ENCODE measurements at places on chromosomes 6 and 20.

DNA sequence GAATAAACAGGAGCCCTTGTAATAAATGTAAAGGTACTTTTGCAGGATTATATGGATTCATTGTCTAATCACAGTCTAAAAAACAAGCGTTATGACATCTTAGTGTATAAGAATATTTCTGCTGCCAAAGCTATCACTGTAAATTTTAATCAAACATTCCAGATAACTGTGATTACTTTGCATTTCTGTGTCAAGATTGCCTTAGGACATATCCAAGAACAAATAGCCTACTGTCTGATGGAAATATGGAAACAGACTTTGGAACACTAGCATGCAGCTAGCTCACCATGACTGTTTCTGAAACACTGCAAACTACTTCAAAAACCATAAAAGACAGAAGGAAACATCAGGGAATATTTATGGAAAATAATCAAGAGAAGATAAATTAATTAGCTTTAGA, 248.7 kb upstream of the ASCC3 start:
- DNase-seq = no peak

DNA sequence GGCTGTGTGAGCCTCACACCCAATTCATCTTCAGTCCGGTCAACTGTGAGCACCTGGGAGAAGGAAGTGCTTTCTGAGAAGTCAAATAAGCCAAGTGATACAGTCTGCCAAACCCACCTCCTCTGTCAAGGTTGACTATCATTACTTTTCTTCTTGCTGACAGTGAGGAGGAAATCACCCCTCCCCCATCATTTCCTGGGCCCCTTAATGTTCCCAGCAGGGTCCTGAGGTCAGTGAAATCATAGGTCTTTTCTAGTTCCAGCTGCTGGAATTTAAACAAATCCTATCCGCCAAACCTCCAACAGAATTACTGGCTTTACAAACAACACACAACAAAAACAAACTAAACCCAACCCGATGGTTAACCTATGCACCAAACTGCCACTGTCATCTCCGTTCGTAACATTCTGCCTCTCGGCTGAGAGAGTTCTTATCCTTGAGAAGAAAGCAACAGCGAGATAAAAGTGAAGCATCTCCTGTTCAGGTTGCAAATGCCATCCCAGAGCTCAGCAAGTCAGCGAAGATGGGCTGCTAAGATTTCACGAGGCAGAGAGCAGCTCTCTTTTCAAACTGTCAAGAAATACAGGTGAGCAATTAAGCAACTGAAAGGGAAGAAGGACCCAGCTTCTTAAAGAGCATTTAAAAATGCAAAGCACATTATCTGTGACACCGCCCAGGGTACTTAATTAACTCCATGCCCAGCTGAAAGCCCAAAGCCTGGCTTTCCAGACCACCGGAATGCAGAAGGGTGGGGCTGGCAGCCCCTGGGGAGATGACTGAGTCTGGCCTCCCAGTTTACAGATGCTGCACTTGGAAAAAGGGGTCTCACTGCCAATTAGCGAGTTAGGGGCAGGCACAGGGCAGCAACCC, 24.7 kb downstream of the GFOD1 start:
- no peak for DNase-seq

DNA sequence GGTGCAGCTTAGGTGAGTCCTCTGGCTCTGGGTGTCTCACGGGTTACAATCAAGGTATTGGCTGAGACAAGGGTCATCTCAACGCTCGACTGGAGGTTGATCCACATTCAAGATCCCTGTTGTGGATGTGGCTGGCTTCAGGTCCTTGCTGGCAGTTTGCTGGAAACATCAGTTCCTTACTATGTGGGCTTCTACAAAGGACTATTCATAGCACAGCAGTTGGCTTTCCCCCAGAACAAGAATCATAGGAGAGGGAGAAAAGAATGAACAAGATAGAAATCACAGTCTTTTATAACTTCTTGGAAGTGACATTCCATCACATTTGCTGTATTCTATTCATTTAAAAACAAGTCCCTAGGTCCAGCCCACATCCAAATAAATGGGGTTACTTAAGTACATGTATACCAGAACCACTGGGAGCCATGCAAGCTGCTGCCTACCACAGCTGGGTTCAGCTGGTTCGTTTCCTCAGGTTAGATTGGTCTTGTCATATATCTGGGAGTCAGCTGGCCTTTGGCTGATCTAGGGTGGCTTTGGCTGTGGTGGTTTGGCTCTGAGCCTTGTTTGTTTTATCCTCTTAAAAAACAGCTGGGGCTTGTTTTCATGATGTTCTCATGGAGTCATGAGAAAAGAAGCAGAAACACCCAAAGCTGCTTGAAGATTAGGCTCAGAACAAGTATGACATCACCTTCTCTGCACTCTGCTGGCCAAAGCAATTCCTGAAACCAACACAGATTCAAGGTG, 433.2 kb upstream of the SPTLC3 start:
- no peak for DNase-seq

DNA sequence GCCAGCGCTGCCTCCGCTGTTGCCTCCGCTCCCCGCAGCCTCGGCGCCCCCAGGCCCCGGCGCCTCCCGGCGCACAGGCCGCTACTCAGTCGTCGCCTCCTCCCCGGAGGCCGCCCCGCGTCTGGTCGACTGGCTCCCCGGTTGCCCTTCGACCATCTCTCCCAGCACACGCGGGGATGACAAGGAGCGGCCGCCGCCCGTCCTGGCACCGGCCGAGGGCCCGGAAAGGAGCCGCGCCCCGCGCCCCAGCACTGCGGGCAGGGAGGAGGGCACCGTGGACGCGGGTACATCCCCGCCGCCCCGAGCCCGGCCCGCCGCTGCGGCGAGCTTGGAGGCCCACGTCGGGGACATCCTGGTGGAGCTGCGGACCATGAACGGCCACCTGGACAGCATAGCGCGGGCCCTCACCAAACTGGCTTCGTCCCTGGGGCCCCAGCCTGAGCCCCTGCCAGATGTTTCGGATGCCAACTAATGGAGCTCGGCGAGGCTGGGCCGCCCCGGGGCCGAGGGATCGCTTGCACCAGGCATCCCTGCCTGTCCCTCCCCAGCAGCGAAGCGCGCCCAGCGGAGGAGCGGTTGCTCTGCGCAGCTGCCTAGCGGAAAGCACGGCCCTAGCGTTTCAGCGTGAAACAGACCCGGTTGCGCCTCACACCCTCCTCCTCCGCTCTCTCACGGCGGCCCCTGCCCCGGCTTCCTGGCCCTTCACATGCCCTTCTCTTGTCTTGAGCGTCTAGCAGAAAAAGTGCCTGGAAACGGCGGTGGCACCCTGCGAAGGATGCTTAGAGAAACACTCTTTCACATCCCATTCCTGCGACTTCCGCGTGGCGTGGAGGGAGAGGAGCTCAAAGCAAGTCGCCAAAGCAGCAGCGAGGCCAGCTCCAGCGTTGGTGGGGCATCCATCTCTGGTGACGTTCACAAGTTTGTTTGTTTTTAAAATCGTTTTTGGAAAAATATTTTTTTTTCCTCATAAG, 285.8 kb upstream of the SUPT3H start:
- DNase-seq = peak; percentile 49

- peak; percentile 24 for DNase-seq
Observed at GRCh38 chr6:90098001-90098531, 198.6 kb downstream of the BACH2 start.

DNA sequence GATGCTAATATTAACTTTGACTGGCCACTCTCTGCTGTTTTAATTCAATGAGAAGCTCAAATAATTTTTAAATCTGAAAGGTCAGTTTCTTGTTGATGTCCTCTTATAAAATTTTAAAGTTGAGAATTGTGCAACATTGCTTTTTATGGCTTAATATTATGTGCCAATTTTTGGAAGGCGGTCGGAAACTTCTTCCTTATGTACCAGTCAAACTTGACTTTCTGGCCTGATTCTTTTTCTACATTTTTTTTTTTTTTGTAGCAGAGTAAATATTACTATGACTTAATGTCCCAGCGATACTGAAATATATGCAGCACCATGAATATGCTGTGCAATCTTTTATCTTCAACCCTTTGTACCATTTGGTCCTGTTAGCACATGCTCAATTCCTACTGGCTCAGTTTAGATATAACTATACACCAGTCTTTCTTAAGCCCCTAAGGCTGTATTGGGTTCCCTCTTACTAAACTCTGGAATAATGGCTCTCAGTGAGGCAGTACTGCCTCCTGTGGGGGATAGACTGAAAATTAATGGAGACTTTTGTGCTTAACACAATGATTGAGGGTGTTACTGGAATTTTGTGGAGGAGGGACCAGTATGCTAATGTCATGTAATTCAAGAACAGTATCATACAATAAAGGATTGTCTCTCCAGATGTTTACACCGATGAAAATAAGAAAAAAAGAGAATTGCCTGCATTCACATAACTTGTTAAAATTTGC, 156.4 kb upstream of the SYNCRIP start:
- peak; percentile 4 for DNase-seq

GRCh38 chr6:16766043-16766536, 4.8 kb upstream of the ATXN1 start:
- peak; percentile 67 for DNase-seq

DNA sequence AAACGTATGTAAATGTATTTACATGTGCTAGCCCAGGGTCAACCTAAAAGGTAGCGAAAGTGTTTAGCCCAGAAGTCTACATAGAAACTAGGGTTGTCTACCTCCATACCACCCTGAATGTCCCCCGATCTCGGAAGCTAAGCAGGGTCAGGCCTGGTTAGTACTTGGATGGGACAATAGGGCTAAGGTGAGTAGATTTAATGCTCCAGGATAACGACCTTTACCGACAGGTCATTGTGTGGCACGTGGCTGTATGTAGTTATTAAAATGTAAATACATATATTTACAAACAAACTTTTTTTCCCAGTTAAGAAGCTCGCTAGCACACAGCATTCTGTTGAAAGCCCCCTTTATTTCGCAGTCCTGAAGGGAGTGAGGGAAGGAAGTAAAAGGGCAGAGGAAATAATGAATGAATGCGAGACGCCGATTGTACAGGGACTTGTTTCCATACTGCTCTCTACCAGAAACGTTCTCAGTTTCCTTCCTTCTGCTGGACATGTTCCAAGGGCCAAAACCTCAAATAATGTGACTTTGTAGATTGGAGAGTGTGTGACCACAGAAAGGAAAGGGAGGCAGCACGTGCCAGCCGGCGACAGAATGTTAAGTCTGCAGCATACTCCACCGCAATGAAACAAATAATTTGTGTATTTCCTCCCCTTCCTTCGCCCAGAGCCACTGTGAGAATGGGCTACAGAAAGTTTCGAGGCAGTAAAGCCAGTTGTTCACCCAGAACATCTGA, 612 bp downstream of the ADAT2 start:
- DNase-seq = peak; percentile 27

- no peak for DNase-seq
Observed at GRCh38 chr20:11585752-11586352, 331.8 kb upstream of the BTBD3 start.

- DNase-seq = no peak
Observed at GRCh38 chr6:1538369-1538768, 71.3 kb upstream of the FOXC1 start.

DNA sequence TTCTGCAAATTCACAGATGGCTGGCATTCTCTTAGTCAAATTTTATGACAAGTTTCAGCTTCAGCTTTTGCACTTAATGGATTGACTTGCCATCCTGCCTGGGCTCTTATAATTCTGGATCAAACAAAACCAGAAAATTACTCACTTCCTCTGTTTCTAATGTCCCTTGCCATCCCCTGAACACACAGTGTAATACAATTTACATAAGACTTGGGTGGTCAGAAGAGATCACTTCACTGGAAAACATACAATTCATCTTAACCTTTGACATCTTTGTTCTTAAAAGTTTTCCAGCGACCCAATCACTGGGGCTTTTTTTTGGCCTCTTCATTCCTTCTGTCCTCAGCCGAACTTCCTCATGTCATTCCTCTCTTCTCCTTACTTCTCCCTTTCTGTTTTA, 199.0 kb downstream of the ARHGAP18 start:
- DNase-seq = peak; percentile 15

DNA sequence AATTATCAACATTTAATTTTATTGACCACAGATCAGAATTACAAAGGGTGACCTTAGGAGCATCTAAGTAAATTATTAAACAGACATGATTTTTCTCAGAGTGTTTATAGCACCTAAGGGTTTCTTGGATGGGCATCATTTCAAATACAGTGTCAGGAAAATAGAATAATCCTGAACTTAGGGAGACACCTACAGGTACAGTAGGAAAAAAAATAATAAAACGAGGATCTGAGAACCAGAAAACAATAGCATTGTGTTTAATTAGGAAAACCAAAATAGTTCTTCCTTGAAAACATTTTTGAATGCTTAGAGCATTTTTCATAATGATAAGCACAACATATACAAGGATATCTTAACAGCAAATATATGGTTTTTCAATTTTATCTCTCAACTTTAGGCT, 39.2 kb downstream of the MMUT start:
- DNase-seq = no peak
